ENCODE measurements at places on chromosomes 6 and 20.

DNA sequence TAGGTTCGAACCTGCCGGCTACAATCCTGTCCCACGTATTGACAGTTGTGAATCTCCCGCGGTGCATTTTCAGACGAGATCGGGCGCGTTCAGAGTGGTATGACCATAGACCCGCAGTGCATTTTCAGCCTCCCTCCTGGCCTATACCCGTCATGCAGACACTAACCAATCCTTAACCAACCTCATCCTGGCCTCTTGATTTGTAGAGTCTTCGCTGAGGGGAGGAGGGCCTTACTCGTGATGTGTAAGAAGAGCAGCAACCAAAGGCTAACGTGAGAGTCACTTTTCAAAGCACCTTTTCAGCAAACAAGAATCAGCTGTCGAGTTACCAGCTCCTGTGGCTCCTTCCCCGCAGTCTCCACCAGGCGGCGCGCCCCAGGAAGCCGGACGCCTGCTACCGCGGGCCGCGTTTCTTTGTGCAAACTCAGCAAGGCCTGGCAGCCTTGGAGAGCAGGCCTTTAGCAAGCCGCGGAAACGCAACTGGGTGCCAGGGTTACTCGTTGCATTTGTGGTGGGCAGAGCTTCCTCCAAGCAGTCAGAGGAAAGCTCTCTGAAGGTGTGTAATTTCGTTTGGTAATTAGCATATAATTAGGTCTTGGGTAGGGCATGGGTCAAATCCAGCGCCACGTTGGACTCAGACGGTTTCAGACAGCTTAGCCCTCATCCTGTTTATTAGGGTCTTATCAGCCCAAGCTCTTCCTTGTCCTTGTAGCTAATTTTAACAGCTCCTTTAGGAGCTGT is 139.8 kb downstream of the OR2B2 start:
- DNase-seq = peak; percentile 89

- DNase-seq = no peak
Observed at GRCh38 chr20:62522748-62523396, 47.1 kb upstream of the GATA5 start.

GRCh38 chr20:61370841-61371303 is 118.8 kb downstream of the CDH4 start:
- no peak for DNase-seq

- no peak for DNase-seq
Observed at GRCh38 chr6:134177753-134178160, 125.3 kb upstream of the SLC2A12 start.

DNA sequence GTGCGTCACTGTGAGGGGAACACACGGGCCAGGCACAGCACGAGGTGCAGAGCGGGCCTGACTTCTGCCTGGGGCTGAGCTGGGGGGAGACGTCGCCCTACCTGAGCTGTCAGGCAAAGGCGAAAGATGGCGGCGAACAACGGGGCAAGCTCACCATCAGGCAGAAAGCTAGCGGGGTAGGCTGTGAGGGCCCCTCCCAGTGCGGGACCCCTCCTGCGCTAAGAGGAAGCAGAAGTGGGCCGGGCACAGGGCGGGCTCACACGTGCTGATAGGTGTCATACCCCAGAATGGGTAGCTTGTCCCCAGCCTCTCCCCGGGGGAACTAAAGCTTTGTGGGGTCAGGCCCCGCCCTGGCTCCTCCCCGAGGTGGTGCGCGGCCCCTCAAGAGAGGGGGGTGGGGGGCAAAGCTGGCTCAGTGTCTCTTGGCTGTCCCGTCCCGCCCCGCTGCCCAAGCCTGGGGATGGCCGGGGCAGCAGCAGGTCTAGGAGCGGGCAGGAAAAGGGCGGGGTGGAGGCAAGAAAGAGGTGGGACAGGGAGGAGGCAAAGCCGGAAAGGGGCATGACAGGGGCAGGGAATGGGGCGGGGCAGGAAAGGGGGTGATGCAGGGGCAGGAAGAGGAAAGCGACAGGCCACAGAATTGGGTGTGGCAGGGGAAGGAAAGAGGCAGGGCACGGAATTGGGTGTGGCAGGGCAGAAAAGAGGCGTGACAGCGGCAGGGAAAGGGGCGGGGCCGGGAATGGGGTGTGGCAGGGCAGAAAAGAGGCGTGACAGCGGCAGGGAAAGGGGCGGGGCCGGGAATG is 14.7 kb downstream of the UCKL1 start:
- DNase-seq = no peak

DNA sequence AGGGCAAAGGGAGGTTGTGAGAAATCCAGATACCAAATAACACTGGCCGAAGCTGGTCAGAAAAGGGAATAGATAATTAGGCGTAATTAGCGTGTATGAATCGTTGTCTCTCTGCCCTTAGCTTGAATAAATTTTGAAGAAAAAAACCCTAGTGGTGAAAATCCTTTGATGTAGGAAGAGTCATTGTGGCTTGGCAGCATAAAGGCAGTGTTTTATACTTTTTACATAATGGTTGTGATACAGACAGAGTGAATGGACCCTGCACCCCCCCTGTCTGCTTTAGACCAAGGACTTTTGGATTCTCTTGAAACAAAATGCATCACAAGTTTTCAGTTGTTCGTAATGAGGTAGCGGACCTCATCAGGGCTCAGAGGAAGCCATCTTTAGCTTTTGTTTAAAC is 126.5 kb downstream of the AFG1L start:
- DNase-seq = no peak

DNA sequence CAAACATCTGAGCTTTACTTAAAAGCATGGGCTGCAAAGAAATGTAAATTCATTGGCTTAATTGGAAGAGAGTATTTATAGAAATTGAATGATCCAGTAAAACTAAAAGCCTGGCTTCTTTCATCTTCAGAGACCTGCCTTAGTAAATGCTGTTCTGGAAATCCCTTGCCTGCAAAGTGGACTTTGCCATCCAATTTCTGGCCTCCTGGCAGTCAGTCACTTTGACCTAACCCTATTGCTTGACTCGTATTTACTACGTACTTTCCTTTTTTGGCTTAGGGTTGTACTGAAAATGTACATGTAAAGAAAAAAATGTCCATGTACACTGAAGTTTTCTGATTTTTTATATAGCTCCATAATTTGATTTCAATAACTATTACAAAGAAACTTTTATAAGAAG is 47.1 kb downstream of the E2F3 start:
- no peak for DNase-seq

- no peak for DNase-seq
Observed at GRCh38 chr20:48889140-48889790, 32.2 kb upstream of the ARFGEF2 start.
